ENCODE measurements at places on chromosomes 1 and 21.

- no peak for DNase-seq
Observed at GRCh38 chr1:64769482-64769881, 24.6 kb downstream of the RAVER2 start.

DNA sequence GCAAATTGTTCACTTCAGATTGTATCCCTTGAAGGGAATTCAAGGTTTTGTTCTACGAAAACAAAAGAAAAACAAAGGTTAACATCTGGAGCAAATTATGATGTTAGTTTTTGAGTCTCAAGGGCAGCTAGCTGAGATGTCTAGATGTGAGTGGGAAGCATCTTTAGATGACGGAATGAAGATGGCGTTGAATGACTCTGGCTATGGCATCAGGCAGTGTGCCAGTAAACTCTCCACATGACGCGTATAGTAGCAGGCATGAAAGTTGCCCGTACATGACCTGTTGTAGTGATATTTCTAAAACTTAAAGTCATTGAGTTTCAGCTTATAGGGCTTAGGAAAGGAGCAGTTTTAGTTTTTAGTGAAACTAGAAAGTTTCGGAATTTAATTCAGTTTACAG, 12.3 kb upstream of the SDC3 start:
- DNase-seq: no peak

GRCh38 chr1:53025034-53025768, 36.8 kb upstream of the PODN start:
- no peak for DNase-seq

DNA sequence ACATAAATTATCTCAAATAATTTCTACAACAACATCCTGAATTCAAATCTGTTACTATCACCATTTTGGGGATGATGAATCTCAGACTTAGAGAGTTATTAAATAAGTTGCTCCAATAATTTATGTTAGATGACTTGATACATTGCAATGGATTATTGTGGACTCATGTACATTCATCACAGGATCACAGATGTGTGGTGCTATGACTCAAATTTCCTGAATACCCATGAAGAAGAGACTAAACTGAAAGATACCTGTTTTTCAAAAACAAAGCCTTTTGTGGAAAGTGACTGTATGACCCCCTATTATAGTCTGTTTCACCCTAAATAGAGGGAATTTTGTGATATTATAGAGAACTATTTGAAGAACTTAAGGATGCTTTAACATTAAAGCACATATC, 315.0 kb downstream of the PLA2G4A start:
- DNase-seq: no peak

DNA sequence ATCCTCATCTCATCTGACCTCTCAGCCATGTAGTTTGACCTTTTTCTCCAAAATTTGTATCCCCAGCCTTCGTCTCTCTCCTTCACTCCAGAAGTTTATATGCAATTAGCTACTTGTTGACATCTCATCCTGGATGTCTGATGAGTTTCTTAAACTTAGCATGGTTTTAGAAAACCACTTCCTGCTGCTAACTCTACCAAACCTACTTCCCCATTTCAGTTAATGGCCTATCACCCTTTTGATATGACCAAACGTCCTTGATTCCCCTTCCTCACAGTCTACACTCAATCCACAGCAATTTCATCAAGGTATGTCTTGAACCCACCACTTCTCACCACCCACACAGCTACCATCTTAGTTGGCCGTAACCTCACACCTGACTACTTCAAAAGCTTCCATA, 121.9 kb downstream of the LRRC40 start:
- no peak for DNase-seq

DNA sequence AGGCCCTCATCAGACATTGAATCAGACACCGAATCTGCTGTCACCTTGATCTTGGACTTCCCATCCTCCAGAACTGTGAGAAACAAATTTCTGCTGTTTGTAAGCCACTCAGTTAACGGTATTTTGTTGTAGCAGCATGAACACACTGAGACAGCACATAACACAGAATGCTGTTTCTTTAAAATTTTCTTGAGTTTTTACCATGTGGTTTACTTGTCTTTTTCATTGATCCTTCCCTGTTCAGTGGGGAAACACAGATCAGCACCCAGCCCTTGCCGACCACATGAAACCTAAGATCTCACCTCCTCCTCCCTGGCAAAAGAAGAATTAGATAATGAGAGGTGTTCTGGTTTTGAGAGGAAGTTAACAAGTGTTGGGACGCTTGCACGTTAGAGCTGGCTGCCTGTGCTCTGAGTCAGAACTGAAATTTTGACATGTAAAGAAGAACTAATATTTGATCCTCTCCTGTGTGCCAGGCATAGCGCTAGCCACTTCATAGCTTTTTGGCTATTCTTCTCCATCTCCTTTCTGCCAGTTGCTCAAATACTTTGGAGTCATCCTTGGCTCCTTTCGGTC, 179.6 kb downstream of the DHRS3 start:
- DNase-seq: peak; percentile 43

DNA sequence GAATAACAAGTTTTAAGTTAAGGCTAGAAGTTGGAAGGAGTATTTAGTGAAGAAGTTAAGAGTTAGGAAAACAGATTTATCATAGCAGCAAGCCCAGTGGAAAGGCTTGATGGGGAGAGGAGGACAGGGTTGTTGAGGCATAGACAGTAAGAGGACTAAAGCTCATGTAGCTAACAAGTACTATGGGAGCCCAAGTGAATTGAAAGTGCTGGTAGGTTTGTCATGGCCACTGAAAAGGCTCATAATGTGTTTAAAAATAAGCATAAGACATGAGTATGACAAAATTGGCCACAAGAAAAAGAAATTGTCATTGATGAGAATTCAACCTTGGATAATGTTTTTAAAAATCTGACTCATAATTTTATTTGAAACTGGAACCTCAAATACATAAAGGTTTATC, 49.2 kb upstream of the CRB1 start:
- no peak for DNase-seq

- DNase-seq: no peak
Observed at GRCh38 chr1:224726441-224727182, 110.5 kb downstream of the CNIH3 start.

DNA sequence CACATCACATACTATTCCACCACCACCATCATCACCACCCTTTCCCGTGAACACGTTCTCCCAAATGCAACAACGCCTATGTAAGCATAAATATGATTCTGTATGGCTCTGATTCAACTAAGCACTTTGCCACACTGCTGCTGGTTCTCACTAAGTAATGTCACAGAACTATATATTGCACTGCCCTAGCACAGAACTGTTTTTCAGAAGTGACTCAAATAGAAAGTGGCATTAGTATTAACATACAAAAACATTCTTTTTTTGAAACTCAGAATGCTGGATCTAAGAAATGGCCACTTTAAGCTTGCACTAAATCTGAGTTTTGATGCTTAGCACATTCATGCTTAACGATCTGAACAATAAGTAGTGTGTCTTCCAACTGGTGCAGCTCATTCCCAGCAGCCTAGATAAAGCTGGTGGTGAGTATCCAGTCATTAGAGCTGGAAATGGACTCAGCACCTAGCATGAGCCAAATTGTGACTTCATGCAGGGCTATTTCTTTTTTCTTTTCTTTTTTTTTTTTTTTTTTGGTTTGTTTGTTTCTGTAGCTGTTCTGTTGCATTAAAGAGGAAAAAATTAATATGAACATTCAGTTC, 46.2 kb upstream of the ZC3H11B start:
- DNase-seq: no peak

- no peak for DNase-seq
Observed at GRCh38 chr1:156245451-156246232, 2.2 kb downstream of the PAQR6 start.

DNA sequence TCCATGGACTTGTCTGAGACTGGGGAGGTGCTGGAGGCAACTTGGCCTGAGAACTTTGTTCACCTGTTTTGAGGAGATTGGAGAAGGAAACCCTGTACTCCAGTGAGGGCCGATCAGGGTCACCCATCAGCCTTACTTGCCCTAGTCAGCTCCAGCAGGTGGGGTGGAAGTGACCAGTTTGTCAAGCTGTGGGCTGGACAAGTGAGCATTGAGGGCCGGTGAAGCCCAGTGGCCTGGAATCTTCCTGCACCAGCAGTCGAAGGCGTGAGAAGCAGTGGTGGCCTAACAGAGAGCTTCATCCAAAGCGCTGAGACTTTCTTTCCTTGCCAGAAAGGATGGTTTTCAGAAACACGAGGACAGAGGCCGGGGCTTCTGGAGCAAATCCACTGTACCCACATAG, 9.6 kb downstream of the SLC37A1 start:
- DNase-seq: no peak

GRCh38 chr1:33032126-33032869, 4.4 kb downstream of the AK2 start:
- no peak for DNase-seq

DNA sequence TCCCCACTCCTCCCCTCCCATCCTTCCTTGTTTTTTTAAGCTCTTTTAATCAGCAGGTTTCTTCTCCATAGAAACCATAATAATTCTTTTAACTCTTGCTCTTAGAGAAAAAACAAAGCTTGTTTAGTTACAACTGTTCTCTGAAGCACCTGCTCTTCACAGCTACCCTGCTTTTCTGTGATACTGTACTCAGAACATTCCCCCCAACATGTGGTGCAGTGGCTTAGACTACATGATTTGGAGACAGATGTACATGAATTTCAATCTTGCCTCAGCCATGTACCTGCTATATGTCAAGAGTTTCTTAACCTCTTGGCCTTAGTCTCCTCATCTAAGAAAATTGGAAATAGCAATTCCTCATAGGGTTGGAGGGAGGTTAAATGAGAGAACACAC, 33.5 kb downstream of the LAMC2 start:
- DNase-seq: no peak

DNA sequence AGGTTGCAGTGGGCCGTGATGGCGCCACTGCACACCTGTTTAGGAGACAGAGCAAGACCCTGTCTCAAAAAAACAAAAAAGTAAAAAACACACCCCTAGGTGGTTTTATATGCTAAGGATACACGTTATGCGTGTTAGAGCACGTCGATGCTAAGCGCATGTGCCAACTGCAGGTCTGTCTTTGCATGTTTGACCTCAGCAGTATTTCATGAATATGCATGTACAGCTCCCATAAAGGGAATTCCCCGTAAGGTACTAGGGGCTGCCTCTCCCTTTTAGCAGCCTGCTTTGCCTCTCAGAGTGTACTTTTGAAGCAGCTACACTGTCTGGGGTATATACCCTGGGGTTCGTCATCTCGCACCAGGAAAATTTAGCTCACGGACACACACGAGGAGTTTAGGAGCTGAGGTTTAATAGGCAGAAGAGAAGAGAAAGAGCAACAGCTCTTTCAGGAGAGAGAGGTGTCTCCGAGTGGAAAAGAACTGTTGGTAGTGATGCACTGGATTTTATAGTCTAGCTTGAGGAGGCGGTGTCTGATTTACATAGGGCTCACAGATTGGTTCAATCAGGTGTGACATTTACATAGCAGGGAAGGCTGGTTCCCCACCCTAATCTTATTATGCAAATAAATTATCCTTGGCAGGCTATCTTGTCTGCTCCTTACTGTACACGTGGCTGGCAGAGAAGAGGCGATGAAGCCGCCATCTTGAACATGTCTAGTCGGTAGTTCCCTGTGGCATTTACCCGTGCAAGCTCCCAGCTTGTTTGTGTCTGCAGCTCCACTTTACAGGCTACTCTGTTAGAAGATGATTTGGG, 4.2 kb upstream of the OTUD3 start:
- no peak for DNase-seq

GRCh38 chr1:114076308-114076707, 77.4 kb downstream of the SYT6 start:
- no peak for DNase-seq

DNA sequence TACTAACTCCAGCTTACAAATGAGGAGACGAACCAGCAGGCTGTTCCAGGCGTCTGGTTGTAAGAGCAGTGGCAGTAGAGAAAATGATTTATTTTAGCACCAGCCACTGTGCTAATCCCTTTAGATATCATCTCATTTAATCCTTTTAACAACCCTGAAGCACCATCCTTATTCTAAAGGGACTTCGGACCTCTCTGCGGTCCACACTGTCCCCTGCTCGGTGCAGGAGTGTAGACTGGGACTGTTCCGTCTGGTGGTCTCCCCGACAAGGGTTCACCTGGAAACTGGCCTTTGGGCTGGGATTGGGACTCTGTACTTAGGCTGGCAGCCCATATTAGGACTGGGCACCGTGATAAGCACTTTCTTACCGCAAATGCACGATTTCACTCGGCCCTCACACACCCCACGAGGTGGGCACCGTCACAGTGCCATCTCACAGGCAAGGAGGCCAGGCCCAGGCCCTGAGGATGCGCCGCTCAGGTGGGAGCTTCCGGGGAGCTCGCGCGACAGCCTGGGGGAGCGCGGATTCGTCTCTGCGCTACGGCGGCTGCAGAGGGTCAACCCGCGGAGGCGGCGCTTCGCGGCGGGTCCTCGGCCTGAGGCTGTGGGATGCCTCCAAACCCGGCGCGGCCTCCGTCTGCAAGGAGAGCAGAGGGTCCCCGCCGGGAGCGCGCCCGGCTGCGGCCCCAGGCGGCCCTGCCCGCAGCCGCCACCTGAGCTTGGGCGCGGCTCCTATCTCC, 45.2 kb downstream of the ATP1A1 start:
- peak; percentile 74 for DNase-seq

DNA sequence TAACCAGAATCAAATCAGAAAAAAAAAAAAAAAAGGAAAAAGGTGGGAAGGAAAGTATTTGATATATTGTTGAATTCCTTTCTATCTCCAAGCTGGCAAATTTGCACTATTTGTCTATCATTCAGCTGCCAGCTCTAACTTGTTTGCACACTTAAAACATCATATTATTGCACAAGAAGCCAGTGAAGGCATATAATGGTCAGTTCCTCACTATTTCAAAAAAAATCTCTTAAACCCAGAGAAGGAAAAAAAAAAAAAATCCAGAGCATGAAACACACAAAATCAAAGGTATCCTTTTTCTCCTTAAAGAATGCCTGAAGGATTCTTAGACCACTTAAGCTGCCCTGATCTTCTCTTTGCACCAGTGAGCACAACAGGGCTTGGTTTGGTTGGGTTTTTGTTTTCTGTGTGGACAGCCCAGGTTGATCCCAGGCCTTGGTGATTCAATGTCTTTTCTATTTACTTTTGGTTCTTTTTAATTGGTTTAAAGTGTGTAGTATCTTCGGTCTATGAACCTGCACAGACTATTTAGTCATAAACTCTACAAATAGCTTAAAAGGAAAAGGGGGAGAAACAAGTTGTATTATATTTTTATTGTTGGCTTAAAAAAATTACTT, 40.2 kb downstream of the DUSP10 start:
- no peak for DNase-seq

DNA sequence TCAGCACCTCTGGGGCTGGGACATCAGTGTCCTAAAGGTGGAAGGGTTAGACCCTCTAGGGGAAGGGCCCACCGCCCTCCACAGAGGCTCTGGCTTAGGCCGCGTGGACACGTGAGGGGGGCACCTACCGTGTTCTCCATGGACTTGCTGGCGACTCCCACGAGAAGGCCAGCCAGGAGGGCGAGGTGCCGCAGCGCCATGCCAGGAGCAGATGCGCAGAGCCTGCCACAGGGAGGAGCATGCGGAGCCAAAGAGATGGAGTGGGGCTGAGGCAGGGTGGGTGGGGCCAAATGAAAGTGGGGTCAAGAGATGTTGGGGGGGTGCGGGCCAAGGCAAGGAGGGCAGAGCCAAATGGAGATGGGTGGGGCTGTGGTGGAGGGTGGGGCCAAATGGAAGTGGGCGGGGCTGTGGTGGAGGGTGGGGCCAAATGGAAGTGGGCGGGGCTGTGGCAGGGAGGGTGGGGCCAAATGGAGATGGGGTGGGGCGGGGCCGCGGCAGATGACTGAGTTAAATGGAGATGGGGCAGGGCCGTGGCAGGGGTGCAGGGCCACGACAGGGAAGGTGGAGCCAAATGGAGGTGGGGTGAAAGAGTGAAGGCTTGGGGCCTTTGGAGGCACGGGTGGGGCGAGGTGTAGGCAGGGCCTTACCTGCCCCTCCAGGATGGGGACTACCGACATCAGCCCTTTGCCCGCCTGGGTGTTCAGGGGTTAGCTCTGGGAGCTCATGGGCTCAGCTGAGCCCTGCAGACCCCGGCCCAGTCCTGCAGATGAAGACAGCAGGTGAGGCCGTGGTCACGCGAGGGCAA, 17.4 kb upstream of the RNF223 start:
- DNase-seq: no peak

All from activated CD8-positive, alpha-beta memory T cell treated with anti-CD3 and anti-CD28 coated beads for 48 hours (primary cell).